ENCODE measurements at places on chromosomes 1 and 21.

DNA sequence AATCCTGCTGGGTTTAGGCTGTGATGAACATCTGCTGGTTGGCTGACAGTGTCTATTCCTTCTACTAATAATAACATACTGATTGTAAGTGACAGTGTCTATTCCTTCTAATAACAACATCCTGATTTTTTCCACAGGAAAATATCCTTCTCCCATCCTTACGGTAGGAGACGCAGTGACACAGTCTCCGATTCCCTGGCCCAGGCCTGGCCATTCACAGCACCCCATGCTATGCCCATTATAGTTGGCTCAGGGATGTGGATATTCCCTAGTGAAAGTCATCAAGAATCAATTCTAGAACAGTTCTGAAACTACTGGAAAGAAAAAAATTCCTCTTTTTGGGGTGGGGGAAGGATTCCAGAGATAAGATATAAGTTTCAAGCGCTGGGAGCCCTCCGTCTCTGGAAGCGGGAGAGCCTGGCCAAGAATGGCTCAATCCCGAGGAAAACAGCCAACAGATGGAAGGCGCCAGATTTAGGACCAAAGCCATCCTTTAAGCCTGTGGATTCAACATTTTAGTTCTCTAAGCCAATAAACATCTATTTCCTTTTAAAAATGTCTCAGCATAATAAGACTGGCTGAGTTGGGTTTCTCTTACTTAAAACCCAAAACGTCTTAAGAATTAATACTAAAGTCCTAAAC, 88.6 kb downstream of the GPATCH2 start:
- DNase-seq = no peak

DNA sequence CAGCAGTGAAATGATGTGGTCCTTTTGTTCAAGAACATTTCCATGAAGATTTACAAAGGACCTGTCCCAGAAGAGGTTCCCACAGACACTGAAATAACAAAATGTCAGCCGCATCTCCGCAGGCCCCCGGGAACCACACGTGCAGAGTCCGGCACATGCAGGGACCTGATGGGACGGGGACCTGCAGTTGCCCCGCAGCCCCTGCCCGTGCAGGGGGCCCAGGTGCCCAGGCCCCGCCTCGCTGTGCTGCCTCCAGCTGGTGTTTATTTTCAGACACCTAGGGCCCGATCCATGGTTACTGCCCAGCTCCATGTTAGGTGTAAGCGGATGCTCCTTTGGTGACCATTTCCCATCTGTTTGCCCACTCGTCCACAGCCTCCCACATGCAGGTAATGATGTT, 149.3 kb upstream of the ARHGEF16 start:
- DNase-seq = no peak

- no peak for DNase-seq
Observed at GRCh38 chr1:47554082-47554481, 116.2 kb downstream of the FOXD2 start.

- DNase-seq = peak; percentile 64
Observed at GRCh38 chr1:160206036-160206389, 829 bp downstream of the PEA15 start.

GRCh38 chr1:191174298-191174697, 696.6 kb upstream of the BRINP3 start:
- no peak for DNase-seq

GRCh38 chr1:55639051-55639450, 423.9 kb upstream of the USP24 start:
- no peak for DNase-seq
